ENCODE measurements at places on chromosomes 16 and 17.

GRCh38 chr17:29914819-29915537, 15.1 kb downstream of the SSH2 start:
- DNase-seq, result no peak

DNA sequence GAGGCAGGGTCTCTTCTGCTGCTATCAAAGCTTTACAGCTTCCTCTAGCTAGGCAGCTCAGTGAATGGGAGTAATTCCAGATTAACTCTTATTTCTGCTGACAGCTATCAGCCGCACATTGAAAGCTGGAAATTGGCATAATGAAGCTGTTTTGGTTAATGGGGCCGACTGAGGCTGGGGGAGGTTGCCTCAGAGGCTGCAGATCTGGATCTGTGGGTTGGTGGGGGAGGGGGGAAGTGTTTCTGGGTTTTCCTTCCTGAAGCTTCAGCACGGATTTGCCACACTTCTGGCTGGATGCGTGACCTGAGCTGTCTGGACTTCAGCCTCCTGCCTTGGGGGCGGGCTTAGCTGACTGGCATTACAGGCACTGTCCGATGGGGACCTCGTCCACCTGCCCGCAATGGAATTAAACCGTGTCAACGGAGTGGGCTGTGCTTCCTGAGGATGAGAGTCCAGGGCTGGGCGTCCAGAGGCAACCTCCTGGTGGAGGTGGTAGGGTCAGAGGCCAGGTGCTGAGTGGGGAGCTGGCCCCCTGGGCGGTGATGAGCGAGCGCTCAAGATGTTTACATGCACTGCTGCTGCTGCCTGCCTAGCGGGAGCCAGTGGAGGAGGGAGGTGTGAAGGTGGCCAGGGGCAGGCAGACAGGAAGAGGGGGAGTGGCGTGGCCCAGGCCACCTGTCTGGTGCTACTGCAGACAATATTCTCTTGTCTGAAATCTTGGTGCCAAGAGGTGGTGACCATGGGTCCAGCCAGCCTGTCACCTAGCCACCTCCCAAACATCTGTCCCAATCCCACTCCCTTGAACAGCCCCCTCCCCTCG, 6.7 kb upstream of the ABCC3 start:
- peak; percentile 80 for DNase-seq

DNA sequence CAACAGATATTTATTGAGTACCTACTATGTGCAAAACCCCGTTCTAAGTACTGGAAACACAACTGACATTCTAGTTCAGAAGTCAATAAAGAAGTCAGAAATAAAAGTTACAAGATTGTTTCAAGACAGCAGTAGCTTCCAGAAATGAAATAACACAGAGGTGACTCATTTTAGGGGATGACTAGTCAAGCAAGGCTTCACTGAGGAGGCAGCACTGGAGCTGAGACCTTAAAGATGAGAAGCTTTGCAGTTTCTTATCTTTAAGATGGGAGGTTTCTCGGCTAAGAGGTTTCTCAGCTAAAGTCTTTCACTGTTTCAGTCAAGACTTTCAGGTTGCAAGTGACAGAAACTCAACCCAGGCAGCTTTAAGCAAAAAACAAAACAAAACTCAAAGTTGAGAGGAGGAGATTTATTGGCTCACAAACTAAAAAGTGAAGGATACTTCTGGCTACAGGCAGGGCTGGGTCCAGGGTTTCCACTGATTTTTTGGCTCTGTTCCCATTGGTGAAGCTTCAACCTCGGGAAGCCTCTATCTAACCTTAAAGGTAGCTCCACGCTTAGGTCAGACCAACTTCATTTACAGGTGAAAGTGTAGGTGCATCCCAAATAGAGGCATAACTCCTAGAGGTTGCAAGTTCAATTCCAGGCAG, 7.4 kb upstream of the MMP2 start:
- DNase-seq, result no peak

DNA sequence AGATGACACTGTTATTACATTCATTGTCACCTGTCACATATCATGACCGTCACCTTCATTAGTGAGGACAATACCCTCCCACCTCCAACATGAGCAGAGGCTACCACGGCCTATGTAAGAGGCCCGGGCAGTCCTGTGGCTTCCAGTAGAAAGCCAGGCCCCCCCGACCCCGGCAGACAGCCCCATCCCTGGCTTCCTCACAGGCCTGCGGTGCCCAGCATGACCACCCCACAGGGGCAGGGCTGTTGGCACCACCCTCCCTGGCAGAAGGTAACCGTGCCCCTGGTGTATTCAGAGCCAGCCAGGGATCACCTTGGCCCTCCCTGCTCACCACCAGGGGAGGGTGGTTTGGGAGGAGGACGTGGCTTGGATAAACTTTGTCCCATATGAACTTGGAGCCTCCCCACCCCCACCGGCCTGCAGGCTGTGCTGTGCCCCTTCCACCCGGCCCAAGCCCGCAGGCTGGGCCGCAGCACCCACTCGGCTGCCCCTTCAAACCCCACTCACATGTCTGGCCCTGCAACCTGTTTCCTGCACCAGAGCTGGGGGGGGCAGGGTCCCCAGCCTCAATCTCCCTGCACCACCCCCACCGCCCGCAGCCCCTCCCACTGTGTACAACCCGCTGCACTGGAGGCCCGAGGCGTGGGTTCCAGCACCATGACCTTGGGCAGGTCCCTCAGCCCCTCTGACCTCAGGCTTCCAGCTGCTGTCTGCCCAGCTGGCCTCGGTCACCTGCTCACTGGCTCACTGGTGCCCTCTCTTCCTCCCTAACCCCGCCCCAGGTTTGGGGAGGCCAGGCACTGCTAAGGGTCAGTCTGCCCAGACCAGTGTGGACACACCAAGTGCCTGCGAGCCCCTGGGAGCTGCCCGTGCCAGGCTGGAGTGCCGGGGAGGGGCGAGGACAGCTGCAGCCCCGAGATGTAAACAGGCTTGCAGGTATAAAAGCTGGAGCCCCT, 12.4 kb upstream of the AATK start:
- no peak for DNase-seq

DNA sequence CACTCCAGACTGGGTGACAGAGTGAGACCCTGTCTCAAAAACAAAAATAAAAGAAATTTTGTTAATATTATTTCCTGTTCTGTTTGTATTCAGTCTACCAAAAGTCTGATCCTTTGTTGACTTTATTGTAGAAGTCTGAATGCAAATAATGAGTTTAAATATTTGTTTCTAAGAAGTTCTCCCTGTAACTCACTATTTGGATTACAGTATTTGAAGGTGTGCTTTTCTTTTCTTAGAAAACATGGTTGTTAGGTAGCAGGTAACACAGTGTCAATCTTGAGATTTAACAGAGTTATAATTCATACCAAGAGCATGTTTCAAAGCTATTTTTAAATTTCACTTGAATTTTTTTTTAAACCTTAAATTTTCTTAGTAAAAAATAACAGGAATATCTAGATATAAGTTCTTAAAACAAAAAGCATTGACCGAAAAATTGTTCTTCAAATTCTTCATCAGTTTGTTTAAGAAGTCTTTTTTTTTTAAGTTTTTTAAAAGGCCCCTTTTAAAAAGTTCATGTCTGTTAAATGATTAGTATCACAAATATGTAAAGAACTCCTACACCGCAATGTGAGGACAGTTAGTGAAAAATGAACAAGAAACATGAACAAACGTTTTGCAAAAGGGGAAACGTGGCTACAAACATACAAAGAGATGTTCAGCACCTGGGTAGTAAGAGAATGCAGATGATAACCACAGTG, 35.0 kb downstream of the GAN start:
- no peak for DNase-seq

GRCh38 chr16:68936736-68937631, 93.7 kb downstream of the TANGO6 start:
- DNase-seq, result no peak

DNA sequence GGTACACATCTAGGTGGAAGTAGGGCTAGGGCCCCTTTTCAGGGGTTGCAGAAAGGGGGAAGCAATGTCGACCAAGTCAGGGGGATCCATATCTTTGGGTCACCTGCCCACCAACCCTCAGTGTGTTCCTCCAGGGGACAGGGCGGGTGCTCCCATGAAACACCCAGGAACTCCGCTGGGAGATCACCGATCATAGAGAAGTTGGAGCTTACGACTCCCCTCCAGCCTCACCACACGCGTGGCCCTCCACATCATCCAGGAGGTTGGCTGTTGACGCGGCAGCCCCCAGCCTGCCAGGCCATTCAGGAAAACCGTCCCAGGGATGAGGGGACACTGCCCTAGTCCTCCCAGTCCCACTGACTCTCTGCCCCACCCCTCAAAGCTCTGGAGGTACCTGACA, 17.3 kb upstream of the MRPS23 start:
- DNase-seq, result no peak

DNA sequence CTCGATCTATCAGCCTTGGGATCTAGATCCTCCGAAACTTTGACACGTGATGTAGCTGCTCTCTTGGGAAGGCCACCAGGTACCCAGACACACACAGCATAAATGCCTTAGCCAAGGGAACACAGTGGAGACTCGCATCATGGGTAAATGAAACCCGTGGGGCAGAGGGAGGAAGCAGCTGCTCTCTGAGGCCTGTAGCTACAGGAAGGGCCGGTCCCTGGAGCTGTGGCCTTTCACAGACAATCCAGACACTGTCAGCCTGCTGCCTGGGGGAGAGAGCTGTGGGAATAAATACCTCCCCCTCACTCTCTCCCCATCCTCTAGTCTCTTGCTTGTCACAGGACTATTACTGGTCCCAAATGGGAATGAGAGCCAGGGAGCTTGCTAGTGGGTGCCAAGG, 351.2 kb downstream of the UTP18 start:
- no peak for DNase-seq

DNA sequence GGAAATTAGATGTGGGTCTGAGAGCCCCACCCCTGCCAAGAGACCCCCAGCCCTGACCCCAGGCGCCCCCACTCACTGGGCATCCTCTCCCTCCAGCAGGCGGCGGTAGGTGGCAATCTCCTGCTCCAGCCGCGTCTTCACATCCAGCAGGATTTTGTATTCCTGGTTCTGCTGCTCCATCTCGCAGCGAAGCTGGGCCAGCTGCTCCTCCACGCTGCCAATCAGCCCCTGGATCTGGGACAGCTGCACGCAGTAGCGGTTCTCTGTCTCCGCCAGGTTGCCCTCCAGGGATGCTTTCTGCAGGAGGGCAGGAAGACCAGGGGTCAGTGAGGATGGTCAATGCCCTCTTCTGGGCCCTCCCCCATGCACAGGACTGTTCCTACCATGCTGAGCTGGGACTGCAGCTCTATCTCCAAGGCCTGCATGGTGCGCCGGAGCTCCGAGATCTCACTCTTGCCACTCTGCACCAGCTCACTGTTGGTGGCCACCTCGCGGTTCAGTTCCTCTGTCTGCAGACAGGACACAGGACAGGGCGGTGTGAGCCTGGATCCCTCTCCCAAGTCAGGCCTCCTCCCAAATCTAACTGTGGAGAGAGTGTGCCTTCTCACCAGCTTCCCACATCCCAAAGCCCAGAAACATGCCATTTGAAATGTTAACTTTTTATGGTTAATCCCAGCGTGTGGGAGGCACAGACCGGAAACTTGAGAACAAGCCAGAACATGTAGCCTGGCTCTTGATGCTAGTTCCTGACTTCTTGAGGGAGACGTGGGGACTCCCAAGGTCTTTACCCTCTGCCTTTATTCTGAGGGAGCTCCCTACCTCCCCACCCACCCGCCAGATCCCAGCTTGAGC, 3.6 kb downstream of the KRT17 start:
- peak; percentile 38 for DNase-seq

GRCh38 chr17:58529275-58529674, 14.8 kb upstream of the MTMR4 start:
- no peak for DNase-seq

- no peak for DNase-seq
Measured at GRCh38 chr16:81473558-81473957, 28.9 kb downstream of the CMIP start.

GRCh38 chr16:28025631-28026030, 37.9 kb downstream of the GSG1L start:
- DNase-seq, result no peak

DNA sequence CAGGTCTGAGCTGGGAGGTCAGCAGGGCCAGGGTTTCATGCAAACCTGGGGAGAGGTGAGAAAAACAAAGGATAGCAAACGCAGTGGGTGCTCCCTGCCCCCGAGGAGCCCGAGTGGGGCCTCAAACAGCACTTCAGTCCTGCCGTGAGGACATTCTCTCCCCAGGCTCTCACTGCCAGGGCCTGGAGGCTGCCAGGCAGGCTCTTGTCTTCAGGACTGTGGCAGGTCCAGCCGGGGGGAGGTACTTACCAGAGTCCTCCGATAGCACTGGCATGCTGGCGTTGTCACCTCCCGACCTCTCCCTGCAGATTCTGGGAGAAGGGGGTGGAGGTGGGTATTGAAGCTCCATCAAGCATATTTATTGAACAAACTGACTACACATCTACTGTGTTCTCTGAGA, 1.3 kb downstream of the MPP3 start:
- no peak for DNase-seq

DNA sequence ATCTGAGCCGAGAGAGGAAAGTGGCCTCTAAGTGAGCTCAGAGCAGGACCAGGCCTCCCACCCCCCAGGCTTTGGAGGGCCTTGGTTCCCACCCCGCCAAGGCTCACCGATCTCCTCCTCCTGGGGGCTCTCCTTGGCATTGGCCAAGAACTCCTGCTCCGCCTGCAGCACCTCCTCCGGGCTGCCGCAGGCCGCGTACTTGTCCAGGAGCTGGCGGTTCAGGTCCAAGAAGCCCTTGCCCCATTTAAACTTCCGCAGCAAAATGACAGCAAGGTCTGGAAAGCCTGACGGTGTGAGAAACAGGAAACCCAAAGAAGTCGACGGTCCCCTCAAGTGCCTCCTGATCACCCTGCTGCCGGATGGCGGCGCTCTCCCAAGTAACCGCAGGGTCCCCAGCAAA, 1.7 kb downstream of the TSR3 start:
- DNase-seq, result no peak

DNA sequence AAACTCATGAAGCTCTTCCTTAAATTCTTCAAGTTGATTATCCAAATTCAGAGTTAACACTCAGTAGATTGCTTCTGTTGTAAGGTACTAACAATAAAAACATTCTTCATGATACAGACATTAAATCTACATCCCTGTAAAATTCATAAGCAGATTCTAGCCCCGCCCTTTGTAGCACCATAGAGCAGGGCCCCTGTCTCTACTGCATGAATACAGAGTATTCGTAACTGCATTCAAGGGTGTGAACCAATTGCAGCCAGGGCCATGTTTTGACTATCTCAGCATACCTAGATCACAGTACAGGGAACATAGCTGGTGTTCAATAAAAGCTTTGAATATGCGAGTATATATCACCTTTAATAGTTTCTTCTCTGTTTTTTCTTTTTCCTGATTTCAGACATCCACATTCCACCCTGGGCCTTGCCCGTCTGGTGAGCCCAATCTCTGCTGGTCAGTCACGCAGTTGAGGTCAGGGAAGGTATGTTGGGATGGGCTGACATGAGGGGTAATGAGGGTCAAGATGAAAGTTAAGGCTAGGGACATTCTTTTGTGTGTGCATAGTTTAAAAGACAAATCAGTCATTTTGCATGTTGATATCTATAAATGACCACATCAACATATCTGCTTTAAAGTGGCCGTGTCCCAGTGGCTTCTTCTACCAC, 33.0 kb downstream of the KCNJ16 start:
- no peak for DNase-seq

DNA sequence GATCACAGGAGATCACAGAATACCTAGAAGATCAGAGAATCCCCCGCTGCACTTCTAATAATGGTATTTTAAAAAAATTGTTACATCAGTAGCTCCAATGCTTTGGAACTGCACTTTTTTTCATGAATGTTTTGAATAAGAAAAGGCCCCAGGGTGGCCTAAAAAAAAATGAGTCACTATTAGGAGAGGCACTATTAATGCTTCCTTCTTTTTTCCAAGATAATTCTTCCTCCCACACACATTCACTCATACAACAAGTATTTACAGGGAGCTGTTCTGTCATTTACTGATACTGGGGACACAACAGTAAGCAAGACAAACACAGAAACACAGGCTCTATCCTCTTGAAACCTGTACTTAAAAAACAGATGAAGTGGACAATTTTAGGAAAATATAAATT, 675 bp upstream of the PDZD9 start:
- no peak for DNase-seq

GRCh38 chr17:17359271-17359670, 56.1 kb downstream of the NT5M start:
- DNase-seq, result no peak
